ENCODE measurements at places on chromosomes 1 and 21. TPM values are rescaled to one million over a fixed set of nuclear protein-coding genes. Genes with fewer than 3 reads are reported as not detected.

The CEPT1 gene
- 7.9 TPM for total RNA-seq

The EVA1C gene
- total RNA-seq = 44.3 TPM

The TBCE gene
- total RNA-seq = 58.3 TPM

The NBPF4 gene
- total RNA-seq = 0.12 TPM

The FH gene
- 90.1 TPM for total RNA-seq

The SPRR2G gene
- not detected for total RNA-seq

The LCE2C gene
- not detected for total RNA-seq

The ELF3 gene
- total RNA-seq = 206 TPM

The MATN1 gene
- not detected for total RNA-seq

The NKAIN1 gene
- 1.3 TPM for total RNA-seq

The AMIGO1 gene
- 1.6 TPM for total RNA-seq

The MX2 gene
- not detected for total RNA-seq

The PLEKHO1 gene
- total RNA-seq = 7.7 TPM

The AMPD1 gene
- total RNA-seq = not detected

The ATXN7L2 gene
- total RNA-seq = 2.7 TPM

The PPIAL4G gene
- total RNA-seq = not detected

The PLPPR4 gene
- not detected for total RNA-seq

The SYTL1 gene
- total RNA-seq = 0.56 TPM

The WLS gene
- total RNA-seq = 21.0 TPM
